ENCODE measurements at places on chromosomes 2 and 18.

- no peak for DNase-seq
Measured at GRCh38 chr2:75523313-75524275, 37.1 kb downstream of the EVA1A start.

GRCh38 chr2:95007822-95008221 is 17.7 kb upstream of the MAL start:
- no peak for DNase-seq

DNA sequence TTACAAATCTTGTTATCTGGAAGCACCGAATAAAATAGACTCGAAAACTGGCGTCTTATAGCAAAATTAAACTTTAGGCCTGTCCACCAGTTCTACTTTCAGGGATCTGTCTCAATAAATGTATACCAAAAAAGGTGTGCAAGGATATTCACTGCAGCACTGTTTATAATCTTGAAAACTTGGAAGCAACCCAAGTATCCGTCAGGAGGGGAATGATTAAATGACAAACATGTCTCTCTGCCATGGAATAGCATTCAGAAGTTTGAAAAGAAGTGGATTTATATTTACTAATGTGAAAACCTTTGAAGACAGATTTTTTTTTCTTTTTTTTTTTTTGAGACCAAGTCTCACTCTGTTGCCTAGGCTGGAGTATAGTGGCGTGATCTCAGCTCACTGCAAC is 32.3 kb upstream of the SATB2 start:
- DNase-seq: no peak

DNA sequence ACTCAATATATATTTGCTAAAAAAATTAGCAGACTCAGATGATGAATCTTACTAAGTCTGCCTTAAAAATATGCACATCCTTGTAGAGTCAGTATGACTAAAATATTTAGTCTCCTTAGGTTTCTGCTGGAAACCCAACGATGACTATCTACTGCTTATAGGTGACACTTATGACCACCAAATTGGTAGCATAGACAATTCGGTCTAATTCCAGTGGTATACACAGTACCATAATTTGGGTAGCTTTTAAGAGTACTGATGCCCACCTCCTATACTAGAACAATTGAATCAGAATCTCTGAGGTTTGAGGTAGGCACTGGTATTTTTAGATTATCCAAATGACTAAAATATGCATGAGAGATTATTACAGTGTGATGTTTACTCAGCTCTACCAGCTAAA is 740.8 kb upstream of the ZEB2 start:
- no peak for DNase-seq

- DNase-seq: no peak
Measured at GRCh38 chr2:75102011-75102410, 97.3 kb downstream of the TACR1 start.

- DNase-seq: no peak
Measured at GRCh38 chr2:219878516-219878915, 251.1 kb downstream of the SLC4A3 start.

DNA sequence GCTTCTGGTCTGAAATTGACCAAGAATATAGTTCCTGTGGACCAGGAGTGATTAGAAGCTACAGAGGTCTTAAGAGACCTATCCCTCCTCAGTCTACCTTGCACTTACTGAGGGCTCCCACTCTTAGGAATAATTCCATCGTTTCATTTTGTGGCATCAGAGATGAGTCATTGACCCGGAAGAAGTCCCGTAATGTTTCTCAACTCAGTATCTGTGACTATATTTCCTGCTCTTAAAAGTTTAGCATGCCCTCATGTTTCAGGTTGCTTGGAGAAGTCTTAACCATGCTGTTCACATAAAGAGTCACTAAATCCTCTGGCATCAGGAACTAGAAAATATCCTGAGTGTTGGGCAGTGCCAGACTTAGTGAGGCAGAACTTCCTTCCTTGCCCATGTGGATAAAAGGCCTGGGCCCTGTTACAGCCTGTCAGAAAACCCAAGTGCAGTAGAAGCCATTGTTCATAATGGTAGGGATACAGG is at the start of gene IL36A:
Gene IL36A, plus strand, starts transcription at position 430 of the 480 bp plus-strand sequence. CDS start 413 bp downstream, outside the sequence.
- peak; percentile 6 for DNase-seq

DNA sequence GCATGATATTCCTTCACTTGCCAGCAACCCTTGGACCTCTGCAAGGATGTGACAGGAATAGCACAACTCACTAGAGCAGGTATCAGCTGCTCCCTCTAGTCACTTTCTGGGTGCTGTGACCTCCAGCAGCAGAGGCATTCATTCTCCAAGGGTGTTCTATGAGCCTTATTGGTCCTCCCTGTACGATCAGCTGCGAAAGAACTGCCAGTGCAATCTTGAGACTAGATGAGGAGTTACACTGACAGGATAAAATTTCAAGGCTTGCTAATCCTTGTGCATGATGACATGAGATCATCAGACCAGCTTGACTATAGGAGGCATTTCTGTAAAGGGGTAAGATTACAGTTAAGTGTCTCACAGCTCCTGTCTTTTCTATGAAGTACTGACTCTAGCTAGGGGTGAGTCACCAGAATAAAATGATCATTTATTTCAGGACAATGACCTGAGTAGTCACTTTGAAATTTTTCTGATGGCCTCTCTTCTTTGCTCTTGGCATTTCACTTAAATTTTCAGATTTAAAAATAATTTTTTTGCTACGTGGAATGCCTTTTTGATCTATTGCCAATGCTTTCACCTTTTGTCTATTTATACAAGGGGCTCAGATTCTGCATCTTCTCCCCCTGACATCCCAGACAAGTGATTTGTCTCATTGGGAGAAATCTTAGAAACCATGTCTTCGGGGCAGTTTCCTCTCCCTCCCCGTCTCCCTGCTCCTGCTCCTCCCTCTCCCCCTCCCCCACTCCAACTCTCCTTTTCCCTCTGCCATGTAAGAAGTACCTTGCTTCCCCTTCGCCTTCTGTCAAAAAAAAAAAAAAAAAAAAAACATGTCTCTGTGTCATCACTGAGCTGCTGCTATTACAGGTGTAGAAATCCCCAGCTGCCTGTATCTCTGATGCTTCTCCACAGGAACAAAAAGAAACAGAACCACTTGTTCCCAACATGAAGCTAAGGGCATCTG is 49.2 kb upstream of the FRZB start:
- no peak for DNase-seq

DNA sequence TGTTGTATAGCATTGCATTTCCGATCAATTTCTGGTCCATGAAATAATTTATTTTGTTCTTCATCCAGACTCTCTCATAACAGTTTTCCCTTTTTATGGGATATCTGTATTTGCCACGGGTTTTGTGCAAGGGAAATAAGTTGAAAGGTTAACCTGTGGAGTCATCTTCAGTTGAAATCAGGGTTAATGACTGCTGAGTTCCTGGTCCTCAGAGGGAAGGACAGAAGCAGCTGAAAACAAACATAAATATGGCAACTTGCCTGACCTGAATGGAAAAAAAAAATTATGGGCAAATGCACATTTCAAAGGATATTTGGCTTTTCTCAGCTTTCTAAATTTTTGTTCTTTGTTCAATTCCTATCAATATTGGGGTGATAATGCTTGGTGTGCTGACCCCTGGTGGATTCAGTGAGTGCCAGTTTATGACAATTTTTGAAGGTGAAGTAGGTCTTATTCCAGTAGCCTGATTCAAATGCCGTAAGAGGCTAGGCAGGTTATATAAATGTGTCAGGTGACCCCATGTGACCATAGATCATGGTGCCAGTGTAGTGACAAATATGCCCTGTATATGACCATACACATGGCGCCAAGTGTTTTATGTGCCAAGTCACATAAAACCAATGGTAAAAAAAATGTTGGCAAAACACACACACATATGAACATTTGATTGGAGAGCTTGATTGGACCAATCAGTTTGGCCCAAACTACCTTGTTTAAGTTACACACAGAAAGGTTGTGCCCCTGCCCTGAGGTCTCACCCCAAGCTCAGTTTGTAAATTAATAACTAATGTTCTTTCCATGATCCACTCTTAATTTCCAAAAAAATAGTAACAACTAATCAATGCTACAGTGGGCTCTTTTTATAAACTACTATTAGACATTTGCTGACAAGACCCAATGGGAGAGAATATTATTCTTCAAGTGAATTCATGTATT is 47.6 kb upstream of the FAM124B start:
- peak; percentile 20 for DNase-seq

DNA sequence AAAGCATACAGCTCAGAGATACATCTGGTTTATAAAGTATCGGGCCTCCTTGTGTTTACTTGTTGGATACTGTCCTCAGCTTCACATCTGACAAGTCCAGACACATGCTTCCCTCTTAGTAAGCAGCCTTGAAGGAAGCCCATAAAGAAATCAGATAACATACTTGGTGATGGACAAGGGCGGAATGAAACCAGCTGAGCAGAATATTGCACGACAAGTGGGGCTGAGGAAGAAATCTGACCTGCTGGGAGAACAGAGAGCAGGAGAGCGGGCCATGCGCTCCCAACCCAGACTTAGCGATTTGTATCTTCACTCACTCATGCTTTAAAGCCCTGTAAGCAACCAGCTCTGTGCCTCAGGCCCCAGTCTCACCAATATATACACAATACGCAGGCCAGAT is 208.4 kb downstream of the CDH20 start:
- no peak for DNase-seq

- no peak for DNase-seq
Measured at GRCh38 chr18:80194874-80195570, 52.3 kb downstream of the PARD6G start.

DNA sequence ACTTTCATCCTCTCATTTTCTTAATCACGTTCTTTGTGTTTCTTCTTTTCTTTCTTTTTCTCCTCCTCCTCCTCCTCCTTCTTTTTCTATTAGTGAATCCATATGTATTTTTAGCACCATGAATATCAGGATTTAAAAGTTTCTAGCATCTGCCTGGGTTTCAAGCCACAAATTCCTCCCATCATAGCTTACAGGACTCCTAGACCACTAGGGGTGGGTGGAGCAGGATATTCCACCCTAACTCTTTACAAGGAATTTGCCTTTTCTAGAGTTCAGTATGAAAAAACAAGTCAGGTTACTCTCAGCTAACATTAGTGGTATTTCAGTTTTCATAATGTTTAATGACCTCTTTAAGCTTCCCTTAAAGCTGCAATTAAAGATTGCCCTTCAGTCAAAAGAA is 19.1 kb upstream of the LRRTM1 start:
- no peak for DNase-seq

GRCh38 chr2:238339395-238339780 is 19.1 kb downstream of the TRAF3IP1 start:
- no peak for DNase-seq

DNA sequence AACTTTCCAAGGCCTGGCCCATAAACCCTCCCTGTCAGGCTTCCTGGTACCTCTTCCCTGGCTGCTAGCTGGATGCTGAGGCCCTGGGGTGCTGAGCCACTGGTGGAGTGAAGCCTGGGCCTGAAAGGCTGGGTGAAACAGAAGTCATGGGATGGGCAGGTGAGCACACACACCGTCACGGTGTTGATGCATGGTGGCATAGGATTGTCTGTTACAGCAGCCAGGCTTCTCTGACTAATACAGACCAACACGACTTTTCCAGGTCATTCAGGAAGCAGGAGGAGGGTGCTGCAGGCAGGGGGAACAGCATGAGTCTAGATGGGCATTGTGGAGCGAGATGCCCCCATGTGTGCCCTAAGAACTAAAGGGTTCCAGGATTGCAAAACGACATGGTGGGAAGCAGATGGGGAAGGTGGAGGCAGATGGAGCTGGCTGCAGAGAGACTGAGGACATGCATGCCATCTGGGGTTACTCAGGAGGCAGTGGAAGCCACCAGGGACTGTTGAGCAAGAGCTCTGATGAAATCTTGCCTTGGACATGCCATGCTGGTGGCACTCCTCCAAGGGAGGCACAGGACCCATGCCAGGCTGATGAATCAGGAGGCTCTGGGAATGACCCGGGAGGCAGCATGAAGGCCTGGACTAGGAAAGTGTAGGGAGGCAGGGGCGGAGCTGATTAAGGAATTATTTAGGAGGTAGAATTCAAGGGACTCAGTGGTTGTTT is 480.9 kb downstream of the TSN start:
- peak; percentile 53 for DNase-seq

Measured in NB4 (cell line).